Activated T-helper 2 cell treated with anti-CD3 and anti-CD28 coated beads, Interferon-gamma antibody, Interleukin-2, Interleukin-4, amounts not matched to agents 10 μg/mL and 5 μg/mL and 100 μg/mL, durations not matched to agents 14 hours and 24 hours and 36 hours (primary cell): ENCODE measurements at places on chromosomes 7 and 10.

GRCh38 chr10:61448091-61448490 is 5.1 kb downstream of the TMEM26 start:
- peaks cover 23% of the 10 kb centered on the region for H3K27me3 ChIP-seq
- no peaks in the 10 kb centered on the region for H3K36me3 ChIP-seq
- no peak overlapping the region for H3K27ac ChIP-seq
- H3K4me1 ChIP-seq: peaks cover 7% of the 10 kb centered on the region

GRCh38 chr7:5580714-5581395 is 157.2 kb upstream of the TNRC18 start:
- H3K27me3 ChIP-seq: peaks cover 30% of the 10 kb centered on the region
- H3K27ac ChIP-seq: no peak overlapping the region
- no peak for DNase-seq
- no peaks in the 10 kb centered on the region for H3K36me3 ChIP-seq

DNA sequence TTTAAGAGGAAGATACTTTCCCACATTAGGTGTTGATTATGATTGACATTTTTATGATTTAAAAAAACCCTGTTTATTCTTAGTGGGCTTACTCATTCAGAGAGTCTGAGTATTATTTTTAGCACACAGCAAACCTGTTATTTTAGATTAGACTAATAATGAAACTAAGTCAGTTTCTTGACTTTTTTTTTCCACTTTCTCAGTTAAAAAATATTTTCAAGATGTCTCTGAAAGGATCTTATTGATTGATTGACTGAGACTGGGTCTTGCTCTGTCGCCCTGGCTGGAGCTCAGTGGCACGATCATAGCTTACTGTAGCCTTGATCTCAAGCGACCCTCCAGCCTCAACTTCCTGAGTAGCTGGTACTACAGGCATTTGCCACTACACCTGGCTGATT is 20.4 kb upstream of the INPP5F start:
- H3K27ac ChIP-seq: peak overlapping the region; percentile 96
- peaks cover 58% of the 10 kb centered on the region for H3K4me1 ChIP-seq
- H3K27me3 ChIP-seq: no peaks in the 10 kb centered on the region

DNA sequence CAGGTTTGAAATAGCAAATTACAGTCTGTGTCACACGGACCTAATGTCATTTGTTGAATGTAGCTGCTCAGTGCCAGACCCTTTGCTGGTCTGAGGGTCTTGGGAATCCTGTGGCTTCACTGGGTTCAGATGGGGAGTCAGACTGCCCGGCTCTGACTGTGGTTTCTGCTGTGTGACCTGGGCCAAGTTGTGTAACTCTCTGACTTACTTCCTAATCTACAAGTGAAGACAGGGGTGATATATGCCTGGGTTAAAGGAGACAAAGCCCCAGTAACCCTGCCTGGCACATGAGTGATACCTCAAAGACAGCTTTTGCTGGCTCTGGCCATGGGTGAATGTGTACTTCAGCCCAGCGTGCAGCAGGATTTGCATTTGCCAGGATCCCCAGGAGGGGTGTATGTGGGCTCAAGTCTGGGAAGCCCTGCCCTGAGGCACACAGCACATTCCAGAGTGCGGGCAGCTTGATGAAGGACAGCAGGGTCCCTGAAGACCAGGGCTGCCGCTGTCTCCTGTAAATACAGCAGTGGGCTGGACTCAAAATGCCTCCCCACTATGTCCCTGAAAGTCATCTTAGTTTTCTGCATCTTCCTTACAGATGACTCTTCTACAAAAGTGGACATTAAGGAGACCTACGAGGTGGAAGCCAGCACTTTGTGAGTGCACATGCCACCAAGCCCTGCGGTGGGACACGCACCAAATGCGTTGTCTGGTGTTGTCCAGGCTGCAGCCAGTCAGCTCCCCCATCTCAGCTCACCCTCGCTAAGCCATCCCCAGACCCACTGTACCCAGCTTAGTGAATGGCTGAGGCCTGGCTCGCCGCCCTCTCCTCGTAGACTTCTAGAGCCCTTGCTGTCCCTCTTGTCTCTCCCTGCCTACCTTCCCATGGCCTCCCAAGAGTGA is 16.4 kb downstream of the NACAD start:
- H3K27me3 ChIP-seq: no peaks in the 10 kb centered on the region
- peaks cover 63% of the 10 kb centered on the region for H3K36me3 ChIP-seq
- H3K27ac ChIP-seq: no peak overlapping the region
- no peak overlapping the region for H3K4me3 ChIP-seq
- H3K4me1 ChIP-seq: peaks cover 2% of the 10 kb centered on the region

DNA sequence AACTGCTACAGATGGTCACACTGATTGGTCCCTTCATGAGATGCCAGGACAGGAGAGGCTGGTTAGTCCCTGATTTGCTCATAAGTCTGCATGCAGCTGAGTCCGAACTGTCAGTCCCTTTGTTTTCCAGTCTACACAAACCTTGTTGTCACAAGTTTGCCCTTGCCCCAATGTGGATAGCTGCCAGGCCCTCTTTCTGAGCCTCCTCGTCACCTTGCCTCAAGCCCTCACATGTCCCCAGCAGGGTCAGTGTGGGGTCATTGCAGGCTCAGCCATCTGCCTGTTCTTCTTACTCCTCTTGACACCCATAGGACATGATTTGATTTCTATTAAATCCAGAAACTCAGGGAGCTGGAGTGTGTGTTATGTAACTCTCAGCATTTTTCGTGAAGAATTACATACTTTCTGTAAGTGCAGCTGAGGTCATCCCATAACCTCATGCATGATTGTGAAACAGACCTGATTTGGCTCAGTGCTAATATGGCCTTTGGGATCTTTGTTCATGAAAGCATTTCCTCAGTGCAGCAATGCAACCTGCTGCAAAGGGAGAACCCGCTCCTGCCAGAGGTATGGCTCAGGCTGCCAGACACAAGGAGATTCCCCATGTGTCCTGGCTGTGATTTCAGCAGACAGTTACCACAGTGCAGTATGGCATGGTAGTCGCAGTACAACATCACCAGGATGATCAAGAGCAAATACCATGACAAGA is 70.0 kb upstream of the ZMIZ2 start:
- no peaks in the 10 kb centered on the region for H3K27me3 ChIP-seq
- H3K36me3 ChIP-seq: peaks cover 37% of the 10 kb centered on the region
- no peak overlapping the region for H3K4me3 ChIP-seq
- no peaks in the 10 kb centered on the region for H3K4me1 ChIP-seq
- H3K27ac ChIP-seq: peak overlapping the region; percentile 7

DNA sequence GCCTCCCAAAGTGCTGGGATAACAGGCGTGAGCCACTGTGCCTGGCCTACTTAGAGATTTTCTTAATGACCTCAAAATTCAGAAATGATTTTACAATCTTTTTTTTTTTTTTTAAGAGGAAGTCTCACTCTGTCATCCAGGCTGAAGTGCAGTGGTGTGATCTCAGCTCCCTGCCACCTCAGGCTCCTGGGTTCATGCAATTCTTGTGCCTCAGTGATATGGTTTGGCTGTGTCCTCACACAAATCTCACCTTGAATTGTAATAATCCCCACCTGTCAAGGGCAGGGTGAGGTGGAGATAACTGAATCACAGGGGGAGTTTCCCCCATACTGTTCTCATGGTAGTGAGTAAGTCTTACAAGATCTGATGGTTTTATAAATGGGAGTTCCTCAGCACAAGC is 159.9 kb downstream of the DNAJC1 start:
- H3K4me1 ChIP-seq: no peaks in the 10 kb centered on the region
- H3K4me3 ChIP-seq: no peak overlapping the region
- DNase-seq: no peak
- H3K27me3 ChIP-seq: no peaks in the 10 kb centered on the region
- peaks cover 23% of the 10 kb centered on the region for H3K36me3 ChIP-seq

GRCh38 chr10:121639416-121639815 is 41.2 kb upstream of the FGFR2 start:
- H3K36me3 ChIP-seq: no peaks in the 10 kb centered on the region
- H3K27me3 ChIP-seq: no peaks in the 10 kb centered on the region
- no peak overlapping the region for H3K4me3 ChIP-seq
- DNase-seq: no peak
- H3K4me1 ChIP-seq: no peaks in the 10 kb centered on the region

DNA sequence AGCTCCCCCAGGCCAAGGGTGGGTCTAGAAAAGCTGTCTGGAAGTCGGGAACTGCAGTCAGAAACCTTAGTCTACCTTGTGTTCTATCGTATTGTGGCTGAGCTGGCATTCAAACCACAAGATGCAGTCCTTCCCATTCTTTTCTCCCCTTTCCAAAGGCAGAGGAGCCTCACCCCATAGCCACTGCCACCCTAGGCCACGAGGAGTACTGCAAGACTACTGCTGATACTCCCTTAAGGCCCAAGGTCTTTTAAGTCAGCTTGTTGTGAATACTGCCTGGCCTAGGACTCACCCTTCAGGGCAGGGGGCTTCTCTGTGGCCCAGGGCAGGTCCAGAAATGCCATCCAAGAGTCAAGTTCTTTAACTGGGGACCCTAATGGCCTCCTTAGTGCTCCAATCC is 214.5 kb upstream of the CNTNAP2 start:
- H3K27ac ChIP-seq: no peak overlapping the region
- no peaks in the 10 kb centered on the region for H3K36me3 ChIP-seq
- no peaks in the 10 kb centered on the region for H3K4me1 ChIP-seq
- DNase-seq: no peak

DNA sequence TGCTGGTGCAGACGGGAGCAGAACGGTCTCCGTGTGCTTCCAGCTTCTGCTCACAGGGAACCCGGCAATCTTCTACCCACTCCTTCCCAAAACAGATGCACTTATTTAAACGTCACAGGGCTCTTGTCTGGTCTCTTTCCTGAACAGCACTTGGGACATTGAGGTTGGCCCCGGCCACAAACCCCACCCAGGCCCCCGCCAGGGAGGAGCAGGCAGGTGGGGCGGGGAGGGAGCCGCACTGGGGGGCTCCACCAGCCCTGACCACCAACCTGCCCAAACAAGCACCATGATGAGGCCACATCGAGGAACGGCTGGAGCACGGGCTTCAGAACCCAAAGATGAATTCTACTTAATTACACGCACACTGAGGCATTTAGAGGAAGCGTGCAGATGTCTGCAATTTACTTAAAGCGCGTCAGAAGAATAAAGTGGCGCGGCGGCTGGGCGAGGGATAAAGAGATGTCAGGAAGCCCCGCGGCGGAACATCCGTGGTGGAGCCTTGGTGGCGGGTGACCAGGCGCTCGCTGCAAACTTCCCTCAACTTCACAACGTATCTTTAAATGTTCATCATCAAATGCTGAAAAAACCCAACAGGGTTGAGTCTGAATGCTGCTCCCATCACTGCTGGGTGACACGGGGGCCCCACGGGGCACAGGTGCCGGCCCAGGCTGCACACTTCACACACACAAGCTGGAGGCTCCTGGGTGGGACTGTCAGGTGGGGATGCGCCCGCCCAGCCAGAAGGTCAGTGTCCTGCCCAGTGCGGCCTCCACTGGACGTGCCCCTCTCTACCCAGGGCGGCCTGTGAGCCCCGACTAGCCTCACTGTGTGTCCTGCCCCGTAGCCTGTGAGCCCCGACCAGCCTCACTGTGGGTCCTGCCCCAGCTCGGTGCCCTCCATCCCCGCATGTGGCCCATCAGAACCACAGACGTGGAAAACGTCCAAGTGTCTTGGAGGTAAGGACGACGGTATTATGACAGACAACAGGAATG is 279.2 kb downstream of the MAD1L1 start:
- H3K27ac ChIP-seq: no peak overlapping the region
- peaks cover 8% of the 10 kb centered on the region for H3K4me1 ChIP-seq
- no peak for DNase-seq

DNA sequence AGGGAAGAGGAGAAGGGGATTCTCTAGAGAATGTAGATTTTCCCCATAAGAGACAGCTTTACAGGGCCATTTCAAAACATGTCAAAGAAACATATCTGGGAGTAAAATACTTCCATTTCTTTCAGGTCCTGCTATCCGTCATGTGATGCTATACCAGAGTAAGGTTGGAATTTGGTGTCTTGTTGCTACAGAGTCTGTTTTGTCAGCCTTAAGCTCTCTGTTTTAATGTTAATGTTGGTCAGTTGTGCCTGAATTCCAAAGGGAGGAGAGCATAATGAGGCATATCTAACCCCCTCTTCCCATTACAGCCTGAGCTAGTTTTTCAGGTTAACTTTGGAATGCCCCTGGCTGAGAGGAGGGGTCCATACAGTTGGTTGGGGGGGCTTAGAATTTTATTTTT is 94.7 kb upstream of the CCDC71L start:
- no peak overlapping the region for H3K4me3 ChIP-seq
- H3K4me1 ChIP-seq: peaks cover 8% of the 10 kb centered on the region
- H3K36me3 ChIP-seq: no peaks in the 10 kb centered on the region
- no peak for DNase-seq
- no peak overlapping the region for H3K27ac ChIP-seq

DNA sequence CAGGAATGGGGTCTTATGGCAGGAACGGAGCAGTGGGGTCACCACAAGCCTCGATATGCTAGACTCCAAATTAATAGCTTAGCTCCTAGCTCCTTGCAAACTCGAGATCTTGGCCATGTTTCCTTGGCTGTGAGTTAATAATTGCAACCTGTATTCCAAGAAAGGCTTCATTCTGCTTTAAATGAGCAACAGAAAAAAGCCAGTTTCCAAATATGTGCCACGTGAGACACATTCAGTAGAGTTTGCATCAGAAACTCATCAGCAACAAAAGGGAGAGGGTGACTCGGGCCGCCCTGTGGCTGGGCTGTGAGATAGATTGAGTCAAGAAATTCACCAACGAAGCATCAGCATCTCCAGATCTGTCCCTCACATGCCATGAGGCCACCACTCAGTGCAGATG is 112.0 kb downstream of the NPTX2 start:
- no peak for DNase-seq
- no peak overlapping the region for H3K4me3 ChIP-seq
- H3K4me1 ChIP-seq: peaks cover 1% of the 10 kb centered on the region
- H3K36me3 ChIP-seq: no peaks in the 10 kb centered on the region
- no peaks in the 10 kb centered on the region for H3K27me3 ChIP-seq

- H3K36me3 ChIP-seq: no peaks in the 10 kb centered on the region
- no peak overlapping the region for H3K27ac ChIP-seq
- no peaks in the 10 kb centered on the region for H3K27me3 ChIP-seq
Measured at GRCh38 chr10:90373911-90374310, 483.9 kb downstream of the HTR7 start.

- H3K4me3 ChIP-seq: no peak overlapping the region
- no peak for DNase-seq
Measured at GRCh38 chr10:111384556-111384955, 307.7 kb downstream of the ADRA2A start.

GRCh38 chr10:13521026-13521425 is 7.8 kb downstream of the BEND7 start:
- H3K27ac ChIP-seq: no peak overlapping the region
- H3K27me3 ChIP-seq: peaks cover 37% of the 10 kb centered on the region
- no peaks in the 10 kb centered on the region for H3K36me3 ChIP-seq
- no peaks in the 10 kb centered on the region for H3K4me1 ChIP-seq

DNA sequence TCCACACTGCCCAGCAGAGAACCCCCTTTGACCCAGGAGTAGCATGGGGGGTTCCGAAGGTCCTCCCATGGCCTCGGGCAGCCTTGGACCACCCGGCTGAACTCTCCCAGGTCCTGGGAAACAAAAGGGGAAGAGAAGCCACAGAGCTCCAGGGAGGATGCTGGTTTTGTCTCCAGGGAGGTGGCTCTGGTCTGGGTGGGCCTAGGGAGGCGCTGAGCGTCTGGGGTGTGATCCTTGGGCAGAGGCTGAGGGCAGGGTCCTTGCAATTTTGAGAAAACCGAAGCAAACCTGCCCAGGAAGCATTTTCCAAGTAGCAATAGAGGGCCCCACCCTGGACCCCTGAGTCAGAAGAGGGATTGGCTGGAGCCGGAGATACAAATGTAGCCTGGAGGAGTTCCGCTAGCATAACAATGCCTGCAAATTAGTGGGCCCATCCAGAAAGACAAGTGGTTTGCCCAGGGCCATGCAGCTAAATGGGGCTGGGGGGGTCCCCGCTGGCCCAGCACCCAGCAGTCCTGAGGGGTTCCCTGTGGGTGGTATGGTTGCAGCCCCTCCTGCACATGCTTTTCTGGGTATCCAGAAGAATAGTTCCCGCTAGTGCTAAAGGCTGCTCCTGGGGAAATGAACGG is 2.0 kb downstream of the UTF1 start:
- peaks cover 54% of the 10 kb centered on the region for H3K27me3 ChIP-seq
- H3K36me3 ChIP-seq: no peaks in the 10 kb centered on the region
- H3K27ac ChIP-seq: no peak overlapping the region
